Testis (tissue), 5 donors: ENCODE measurements at places on chromosomes 3 and 15. TPM values are rescaled to one million over a fixed set of nuclear protein-coding genes. Genes with fewer than 3 reads are reported as not detected.

Gene NIPA2
- total RNA-seq = 47.1 TPM

Gene FAM107A
- 14.8 TPM for total RNA-seq

Gene TMF1
- 67.7 TPM for total RNA-seq

- no peak for DNase-seq
Observed at GRCh38 chr3:99602183-99602582, 36.2 kb upstream of the COL8A1 start.

DNA sequence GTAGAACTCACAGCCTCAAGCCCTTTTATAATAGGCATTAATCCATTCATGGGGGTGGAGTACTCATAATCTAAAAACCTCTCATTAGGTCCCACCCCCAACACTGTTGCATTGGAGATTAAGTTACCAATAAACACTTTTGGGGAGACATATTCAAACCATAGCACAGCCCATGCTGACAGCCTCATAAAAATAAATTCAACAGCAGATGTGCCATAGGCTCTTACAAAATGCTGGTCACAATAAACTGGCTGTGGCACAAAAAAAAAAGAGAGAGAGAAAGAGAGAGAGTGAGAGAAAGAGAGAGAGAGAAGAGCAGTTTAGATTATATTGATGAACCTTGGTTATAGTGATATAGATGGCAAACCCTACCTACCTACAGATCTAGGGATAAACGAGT lies 1000.9 kb downstream of the TUSC7 start:
- no peak for DNase-seq

DNA sequence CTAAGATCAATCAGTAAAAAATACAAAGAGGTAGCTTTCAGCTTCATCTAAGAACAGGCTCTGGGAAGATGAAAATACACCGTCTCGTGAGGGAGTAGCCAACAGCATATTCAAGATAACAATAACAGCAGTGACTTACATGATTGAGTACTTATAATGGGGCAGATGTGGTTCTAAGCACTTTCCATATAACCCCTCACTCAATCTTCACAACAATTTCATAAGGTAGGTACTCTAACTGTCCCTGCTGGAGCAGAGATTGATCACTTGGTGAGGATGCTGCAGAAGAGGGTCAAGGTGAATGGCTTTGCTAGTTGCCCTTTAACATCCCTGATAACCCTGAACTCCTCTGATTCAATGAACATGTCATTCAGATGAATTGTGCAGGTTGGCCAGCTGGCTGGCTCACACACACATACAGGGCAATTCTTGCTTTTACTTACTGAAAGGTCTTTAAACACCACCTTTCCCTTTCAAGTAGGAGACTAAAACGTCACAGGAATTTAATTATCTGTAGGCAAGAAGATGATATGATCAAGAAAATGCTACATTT lies 984.2 kb upstream of the CFAP20DC start:
- DNase-seq = no peak

GRCh38 chr3:102189956-102190723 lies 244.7 kb upstream of the ZPLD1 start:
- DNase-seq = no peak

GRCh38 chr3:54862526-54862925 lies 65.3 kb downstream of the LRTM1 start:
- no peak for DNase-seq

DNA sequence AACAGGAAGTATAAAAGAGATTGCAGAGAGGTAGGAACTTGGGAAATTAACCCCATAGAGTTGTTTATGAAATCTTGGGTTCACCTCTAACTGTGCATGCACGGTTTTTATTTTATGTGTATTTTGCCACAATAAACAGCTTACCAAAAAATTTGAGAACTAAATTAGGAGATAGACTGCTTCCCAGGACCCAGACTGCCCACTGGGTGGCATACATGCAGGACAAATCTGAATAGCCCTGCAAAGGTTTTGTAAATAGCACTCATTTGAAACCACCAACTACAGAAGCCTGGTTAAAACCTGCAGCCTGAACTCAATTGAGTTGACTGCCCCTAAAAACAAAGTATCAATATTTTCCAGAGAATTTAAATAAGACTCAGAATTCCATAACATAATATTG lies 96.4 kb upstream of the SLCO2A1 start:
- no peak for DNase-seq
